ENCODE measurements at places on chromosomes 5 and 9. TPM values are rescaled to one million over a fixed set of nuclear protein-coding genes. Genes with fewer than 3 reads are reported as not detected.

Gene UAP1L1
- 28.3 TPM for total RNA-seq

Gene PCDHGA10
- total RNA-seq: 5.2 TPM

Gene SLC6A18
- not detected for total RNA-seq

Gene C9orf153
- 0.25 TPM for total RNA-seq

Gene GZMA
- total RNA-seq: not detected

Gene NEUROG1
- not detected for total RNA-seq

Gene CFAP90
- total RNA-seq: not detected

Gene CCL27
- not detected for total RNA-seq

Data from uterine smooth muscle cell (primary cell).